ENCODE measurements at places on chromosomes 12 and 14. TPM values are rescaled to one million over a fixed set of nuclear protein-coding genes. Genes with fewer than 3 reads are reported as not detected.
A peak's percentile ranks its signal among the peaks of the same experiment; 100 is the strongest.

COX8C gene
- not detected for total RNA-seq

DYRK4 gene
- 46.8 TPM for total RNA-seq

CLEC4D gene
- total RNA-seq = not detected

DNA sequence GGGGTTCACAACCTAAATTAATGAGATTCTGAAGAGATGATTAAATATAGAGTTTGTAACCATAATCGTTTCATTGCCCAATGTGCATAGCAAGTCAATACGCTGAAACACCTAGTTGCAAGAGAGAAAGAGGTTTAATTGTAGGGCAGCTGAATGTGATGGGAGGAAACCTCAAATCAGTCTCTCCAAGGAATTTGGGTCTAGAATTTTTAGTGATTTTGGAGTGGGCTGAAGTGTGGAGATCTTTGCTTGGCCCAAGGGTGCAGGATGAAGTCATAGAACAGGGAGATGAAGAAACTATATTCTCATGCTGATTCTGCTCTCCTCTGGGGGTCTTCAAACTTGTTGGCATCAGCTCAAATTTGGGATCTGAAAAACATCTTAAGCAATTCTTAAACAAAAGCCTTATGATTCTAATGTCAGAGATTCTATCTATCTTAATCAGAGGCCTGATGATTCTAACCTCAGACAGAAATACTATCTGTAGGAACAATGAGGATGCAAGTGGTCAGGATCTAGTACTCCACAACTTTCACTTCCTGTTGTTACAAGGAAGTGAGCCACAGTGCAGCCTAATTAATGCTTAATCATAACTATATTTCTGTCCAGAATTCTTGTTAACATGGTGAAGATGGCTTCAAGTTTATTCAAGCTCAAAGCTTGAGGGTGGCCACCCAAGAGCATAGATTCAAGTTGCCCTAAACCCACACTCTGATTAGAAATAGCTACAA, 80.2 kb upstream of the FUT8 start:
- no peak for DNase-seq

DNA sequence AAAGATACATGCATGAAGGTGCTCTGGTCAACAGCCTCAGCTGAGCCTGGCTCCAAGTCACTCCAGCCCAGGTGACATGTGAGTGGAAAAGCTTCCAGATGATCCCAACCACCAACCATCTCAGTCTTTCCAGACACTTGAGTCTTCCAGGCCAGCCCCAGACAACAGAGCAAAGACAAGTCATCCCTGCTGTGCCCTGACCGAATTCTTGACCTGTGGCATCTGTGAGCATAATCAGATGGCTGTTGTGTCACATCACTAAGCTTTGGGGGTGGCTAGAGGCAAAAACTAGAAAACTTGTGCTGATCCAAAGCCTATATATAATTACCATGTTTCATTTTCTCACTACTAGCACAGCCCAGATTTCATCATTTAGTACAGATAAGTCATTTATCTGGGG, 50.8 kb upstream of the ISM2 start:
- DNase-seq = no peak

DNA sequence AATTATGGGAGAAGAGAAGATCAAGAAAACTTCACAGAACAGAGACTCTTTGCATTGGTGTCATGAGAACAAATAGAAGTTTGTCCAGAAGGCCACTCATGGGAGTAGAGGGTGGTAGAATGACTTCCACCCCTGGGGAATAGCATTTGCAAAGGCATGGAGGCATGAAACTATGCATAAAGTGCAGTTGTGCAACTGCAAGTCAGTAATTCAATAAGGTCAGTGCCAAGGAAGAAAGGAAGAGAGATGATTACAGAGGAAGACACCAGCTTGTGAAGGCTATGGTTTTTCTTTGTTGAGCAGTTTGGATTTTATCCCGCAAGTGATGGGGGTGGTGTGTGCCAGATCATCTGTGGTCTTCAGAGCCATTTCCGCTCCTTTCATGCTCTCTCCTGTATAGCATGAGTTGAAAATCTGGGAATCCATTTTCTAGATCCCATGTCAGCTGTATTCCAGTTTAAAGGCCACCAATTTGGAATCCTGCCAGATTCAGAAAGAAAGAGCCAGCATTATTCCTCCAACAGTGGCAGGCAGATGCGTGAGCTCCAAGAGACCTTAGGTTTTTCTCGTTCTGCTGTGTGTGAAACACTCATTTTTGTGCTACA, 67.6 kb upstream of the GRIN2B start:
- no peak for DNase-seq

- DNase-seq = no peak
These were observed 7.5 kb upstream of the WSB2 start for GRCh38 chr12:118068445-118068844.

DNA sequence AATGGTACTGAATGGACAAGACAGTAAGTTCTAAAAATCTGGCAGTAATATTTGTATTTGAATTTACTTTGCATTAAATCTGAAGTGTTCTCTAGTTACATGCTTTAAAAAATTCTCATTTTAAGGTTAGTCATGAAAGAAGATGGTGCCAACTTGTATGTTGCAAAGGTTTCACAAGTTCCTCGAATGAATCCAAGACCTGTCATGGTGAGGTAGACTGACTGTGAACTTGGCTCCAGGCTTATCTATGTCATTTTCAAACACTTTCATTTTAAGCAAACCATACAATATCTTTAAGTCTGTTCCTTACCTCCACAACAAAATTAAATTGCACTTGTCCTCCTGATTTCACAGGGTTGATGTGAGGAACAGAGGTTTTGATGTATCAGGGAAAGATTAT, 23.4 kb downstream of the CLEC2D start:
- no peak for DNase-seq

DNA sequence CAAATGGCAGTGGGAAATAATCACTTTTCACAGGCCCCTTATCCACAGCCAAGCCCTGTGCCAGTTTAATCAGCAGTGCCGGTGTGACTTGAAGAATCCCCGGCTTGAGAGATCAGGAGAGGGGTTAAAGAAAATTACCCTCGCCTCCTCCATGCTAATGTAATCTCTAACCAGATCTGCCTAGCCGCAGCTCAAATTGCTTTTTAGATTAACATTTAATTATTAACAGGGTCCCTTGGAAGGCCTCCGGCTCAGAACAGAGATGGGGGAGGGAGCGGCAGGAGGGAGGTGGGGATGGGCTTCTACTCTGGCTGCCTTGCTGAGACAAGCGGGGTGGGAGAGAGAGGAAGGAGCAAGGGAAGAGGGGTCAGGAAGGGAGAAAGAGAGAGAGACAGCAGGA, 24.0 kb downstream of the FAM222A start:
- no peak for DNase-seq

DNA sequence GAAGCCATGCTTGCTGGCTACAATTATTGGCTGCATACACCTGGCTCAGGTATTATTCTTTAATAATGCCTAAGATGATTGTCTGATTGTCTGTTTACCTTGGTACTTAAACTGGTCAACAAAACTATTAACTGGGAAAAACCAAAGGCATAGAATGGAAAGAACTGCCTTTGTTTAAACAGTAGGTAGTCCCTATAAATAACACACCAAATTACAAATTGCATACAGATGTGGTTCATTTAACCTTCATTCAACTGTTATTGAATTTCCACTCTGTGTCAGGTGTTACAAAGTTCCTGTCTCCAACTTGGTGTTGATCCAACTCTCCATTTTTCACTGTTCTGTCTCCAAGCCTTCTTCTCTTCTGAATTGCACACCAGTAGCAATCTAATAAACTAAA, 79.8 kb upstream of the FSCB start:
- no peak for DNase-seq

DNA sequence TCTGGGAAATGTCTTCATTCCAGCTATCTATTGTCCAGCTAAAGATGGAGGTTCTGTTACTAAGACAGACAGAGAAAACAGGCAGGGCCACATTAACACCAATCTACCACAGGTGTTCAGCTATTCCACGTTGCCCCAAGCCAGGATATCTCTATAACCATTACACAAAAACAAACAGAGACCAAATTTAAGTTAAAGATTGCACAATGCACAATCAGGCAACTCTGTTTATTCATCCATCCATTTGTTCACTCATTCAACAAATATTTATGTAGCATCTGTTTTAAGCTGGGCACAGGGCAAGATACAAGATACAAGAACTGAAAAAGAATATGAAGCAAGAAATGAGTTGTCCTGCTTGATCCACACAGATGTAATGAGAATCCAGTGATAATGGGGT, 629.0 kb downstream of the MED13L start:
- no peak for DNase-seq

- no peak for DNase-seq
These were observed 45.7 kb upstream of the GRIP1 start for GRCh38 chr12:66724616-66725015.

GRCh38 chr14:63535918-63536317, 7.3 kb downstream of the PPP2R5E start:
- no peak for DNase-seq

GRCh38 chr12:102917026-102917787, at the start of gene PAH:
TSS of gene PAH (minus strand) at chr12:102917244. CDS start at chr12:102917130, 114 bp downstream.
- no peak for DNase-seq

DNA sequence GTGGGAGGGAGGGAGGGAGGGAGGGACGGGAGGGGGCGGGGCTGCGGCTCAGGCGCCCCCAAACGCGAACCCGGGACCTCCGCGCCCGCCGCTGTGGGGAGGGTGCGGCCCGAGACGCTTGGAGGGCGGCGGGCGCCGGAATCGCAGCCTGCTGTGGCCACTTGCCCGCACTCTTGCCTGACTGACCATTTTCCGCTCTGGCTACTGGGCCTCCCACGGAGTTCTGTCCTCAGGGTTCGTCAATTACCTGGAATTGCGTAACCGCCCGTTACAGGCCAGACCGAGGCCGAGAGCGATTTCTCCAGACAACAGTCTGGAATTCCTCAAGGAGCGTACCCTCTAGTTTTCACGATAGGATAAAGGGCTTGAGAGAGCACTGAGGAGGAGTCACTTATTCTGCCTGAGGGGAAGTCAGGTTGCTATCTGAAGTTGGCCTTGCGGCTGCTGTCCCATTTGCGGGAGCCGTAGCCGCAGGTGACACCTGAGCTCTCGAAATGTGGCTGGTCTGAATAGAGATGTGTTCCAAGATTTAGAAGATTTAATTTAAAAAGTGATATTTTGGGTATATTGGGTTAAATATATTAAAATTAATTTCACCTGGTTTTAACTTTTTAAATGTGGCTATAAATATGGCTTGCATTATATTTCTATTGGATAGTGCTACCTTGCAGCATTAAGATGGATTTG, 446 bp upstream of the ZNF641 start:
- DNase-seq = peak; percentile 30

DNA sequence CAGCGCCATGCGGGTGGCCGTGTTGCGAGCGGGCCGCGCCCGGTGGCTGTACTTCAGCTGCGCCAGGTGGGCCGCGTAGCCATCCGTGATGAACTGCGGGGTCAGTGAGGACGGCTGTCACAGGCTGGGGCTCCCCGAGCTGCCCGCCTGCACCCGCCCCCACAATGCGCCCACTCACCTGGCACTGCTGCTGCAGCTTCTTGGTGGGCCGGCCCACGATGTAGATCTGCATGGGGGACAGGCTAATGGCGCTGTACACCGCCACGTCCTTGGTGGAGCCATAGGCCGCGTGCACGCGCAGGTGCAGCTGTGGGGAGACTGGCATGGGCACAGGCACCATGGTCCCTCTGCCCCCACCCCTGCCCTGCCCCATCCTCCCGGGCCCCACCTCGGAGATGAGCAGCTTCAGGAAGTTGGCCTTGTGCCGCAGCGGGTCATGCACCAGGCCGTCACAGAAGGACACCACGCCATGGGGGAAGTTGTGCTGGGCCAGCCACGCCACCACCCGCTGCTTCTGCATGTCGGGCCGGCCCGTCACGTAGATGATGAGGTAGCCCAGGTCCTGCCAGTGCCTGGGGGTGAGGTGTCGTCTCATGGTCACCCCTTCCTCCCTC, 5.9 kb downstream of the ARL6IP4 start:
- no peak for DNase-seq

GRCh38 chr12:100154474-100155247, 12.0 kb upstream of the BLTP3B start:
- no peak for DNase-seq

DNA sequence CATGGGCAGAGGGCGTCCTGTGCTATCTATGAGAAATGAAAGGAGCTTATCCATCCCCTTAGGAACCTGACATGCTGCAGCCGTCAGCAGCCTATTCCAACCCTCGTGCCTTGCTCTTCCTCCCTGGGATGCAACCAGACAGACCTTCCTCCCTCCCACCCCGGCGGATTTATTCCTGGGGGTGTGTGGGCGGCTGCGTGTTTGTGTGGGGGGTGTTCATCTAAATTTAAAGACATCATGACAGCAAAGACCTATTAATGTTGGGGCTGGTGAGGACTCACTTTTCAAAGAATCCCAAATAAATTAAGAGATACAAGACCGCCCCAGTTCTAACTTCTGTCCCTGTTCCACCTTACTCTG, 52.0 kb downstream of the WSCD2 start:
- no peak for DNase-seq

- no peak for DNase-seq
These were observed 10.6 kb upstream of the FOXN3 start for GRCh38 chr14:89427426-89428172.

- DNase-seq = no peak
These were observed 202.2 kb downstream of the EXOC5 start for GRCh38 chr14:57066463-57066862.

GRCh38 chr12:6434205-6435140, 10.3 kb upstream of the CD27 start:
- no peak for DNase-seq

GRCh38 chr12:67816269-67816668, 167.7 kb downstream of the DYRK2 start:
- no peak for DNase-seq

GRCh38 chr12:56884421-56884820, 49.8 kb downstream of the SDR9C7 start:
- no peak for DNase-seq

DNA sequence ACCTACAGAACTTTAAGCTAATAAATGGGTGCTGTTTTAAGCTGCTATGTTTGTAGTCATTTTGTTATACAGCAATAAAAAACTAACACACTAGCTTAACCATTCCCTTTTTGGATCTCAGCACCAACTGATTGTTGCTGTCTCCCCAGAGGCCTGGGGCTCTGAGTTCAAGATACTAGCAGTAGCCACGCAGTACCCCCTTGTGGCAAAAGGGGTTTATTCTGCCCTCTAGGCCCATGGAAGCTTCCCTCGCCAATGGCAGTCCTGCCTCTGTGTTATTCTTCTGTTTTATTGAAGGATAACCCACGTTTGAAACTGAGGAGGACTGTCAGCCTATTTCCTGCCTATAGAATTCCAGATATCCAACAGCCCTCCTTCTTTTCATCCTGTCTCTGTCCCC, 455.3 kb upstream of the ATP2B1 start:
- no peak for DNase-seq

Data from dermis microvascular lymphatic vessel endothelial cell (primary cell).